ENCODE measurements at places on chromosomes 13 and 19.

GRCh38 chr13:28707629-28708427 lies 10.9 kb downstream of the SLC46A3 start:
- DNase-seq = no peak

- no peak for DNase-seq
Observed at GRCh38 chr19:52716522-52716921, 18.3 kb downstream of the ZNF611 start.

DNA sequence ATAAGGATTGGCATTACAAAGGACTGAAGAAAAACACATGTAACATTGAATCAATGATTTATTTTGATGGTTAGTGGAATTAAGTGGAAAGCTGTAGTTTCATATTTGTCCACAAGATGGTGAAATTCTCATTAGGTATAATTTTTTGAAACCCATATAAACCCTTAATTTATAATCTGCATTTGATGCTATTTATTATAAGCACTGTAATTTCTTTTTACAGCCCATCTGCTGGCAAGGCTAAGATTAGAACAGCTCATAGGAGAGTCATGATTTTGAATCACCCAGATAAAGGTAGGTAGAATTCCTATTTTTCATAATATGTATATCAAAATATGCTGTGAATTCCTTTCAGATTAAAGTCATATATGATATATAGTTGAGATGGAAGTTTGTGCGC lies 62.2 kb downstream of the DNAJC15 start:
- DNase-seq = peak; percentile 43

DNA sequence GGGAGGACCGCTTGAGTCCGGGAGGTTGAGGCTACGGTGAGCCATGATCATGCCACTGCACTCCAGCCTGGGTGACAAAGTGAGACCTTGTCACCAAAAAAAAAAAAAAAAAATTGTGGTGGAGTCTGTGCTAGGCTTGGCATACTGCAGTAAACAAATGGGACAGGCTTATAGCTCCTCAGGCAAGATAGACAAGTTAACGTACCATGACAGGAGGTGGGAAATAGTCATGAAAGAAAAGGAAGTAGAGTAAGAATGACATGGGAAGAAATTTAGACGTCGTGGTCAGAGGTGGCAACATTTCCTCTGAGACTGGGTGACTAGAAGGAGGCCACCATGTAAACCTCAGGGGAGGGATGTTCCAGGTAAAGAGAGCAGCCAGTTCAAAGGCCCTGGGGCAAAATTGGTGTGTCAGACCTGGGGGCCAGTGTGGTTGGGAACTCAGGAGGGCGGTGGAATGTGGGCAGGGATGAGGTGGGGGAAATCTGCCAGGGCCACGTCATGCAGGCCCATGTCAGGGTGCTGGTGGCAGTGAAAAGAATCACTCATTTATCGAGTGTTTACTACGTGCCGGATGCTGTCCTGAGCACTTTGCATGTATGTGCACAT lies 5.6 kb downstream of the SNRPA start:
- DNase-seq = no peak

- DNase-seq = no peak
Observed at GRCh38 chr13:32866921-32867320, 149.3 kb upstream of the KL start.

DNA sequence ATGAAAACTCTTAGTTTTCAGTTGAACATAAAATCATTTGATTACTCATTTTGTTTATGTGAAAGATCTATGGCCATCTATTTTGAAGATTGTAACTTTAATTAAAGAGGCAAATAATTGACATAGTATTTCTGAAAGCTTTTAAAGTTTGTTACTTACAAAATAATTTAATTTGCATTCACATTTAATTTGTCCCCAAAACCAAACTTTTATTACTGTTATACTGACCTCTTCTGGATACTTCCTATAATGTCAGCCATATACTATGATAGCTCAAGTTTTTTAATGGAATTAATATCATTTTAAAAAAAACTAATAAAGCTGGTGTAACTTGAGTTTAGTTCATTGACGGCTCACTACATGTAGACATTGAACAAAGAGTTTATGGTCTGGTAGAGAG lies 4.9 kb upstream of the SGCG start:
- no peak for DNase-seq

GRCh38 chr13:100951016-100951415 lies 276.4 kb upstream of the TMTC4 start:
- DNase-seq = no peak

GRCh38 chr19:48896191-48896720 lies 2.3 kb downstream of the TULP2 start:
- DNase-seq = peak; percentile 72

GRCh38 chr19:2476451-2477140 lies 669 bp downstream of the GADD45B start:
- DNase-seq = no peak

DNA sequence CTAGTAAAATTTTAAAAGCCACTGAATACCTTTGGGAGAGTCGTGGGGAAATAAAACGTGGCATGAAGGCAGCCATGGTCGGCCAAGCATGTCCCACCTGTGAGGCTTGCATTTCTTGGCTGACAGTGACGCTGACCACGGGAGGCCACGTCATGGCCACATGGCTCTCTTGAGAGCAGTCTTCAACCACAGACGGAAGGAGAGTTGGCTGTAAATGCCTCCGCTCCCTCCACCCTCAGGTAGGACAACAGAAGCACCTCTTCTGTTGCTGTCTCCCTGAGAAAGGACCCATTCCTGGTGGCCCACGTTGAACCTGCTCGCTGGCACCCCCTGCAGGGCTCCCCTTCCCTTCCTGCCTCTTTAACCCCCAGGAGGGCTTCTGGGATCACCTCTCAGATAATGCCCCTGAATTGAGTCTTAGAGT lies 10.6 kb upstream of the LRRC25 start:
- no peak for DNase-seq

GRCh38 chr19:30690935-30691818 lies 319.0 kb downstream of the ZNF536 start:
- DNase-seq = no peak

DNA sequence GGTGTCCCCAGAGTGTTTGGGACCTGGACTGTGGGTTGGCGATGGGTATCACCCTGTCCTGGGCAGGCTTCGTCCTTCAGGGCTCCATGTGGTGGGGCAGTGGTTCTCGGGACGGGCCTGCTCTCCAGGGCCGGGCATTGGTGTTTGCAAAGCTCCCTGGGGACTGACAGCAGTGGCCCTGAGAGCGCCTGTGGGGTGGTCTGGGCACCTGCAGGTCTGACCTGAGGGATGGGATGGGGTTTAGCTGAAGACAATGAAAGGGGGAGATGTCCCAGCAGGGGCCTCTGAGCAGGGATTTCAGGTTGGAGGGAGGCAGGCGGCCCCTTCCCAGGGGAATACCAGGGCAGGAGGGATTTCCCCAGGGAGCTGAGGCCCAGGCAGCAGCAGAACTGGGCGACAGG lies 68.3 kb upstream of the MCF2L start:
- no peak for DNase-seq

DNA sequence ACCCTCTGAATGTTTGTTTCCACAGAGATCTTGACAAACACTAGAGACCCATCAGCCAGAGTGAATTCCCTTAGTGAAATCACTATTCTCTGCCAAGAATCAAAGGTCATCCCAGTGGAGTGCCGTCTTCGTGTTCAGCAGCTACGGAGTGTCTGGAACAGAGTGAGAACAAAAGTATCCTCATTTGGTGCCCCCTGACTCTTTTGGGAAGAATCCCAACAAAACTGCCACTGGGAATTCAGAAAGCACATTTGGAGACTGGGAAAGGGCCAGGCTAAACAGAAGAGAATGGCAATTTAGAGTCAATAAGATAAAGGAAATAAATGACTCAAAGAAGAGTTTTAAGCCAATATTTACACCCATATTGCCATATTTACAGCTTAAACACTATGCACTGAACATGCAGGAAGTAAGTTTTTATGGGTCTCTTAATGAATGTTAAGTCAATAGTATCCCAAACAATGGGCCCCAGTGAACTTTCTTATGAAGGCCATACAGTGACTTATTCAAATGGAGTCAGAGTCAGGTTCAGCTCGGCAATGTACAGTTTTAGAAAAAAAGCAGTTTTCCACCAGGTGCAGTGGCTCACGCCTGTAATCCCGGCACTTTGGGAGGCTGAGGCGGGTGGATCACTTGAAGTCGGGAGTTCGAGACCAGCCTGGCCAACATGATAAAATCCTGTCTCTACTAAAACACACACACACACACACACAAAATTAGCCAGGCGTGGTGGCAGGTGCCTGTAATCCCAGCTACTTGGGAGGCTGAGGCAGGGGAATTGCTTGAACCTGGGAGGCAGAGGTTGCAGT lies 392.6 kb downstream of the KLF5 start:
- DNase-seq = no peak

GRCh38 chr19:53982611-53983010 lies 8.8 kb upstream of the CACNG6 start:
- no peak for DNase-seq

DNA sequence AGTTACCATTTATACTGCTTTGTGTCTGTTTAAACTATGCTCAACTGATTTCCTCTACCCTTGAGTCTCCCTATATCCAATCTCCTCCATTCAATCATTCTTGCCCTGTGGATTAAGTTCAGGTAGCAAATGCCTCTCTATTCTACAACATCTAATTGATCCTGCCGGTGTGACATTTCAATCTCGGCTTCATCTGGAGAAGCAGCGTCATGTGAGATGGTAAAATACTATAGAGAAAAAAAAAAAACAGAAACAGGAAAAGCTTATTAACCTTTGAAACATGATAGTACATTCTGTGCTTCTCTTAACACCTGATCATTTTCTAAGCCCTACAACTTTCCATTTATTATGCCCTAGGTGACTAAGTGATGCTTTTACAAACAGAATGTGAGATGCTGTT lies 89.4 kb downstream of the KCTD12 start:
- DNase-seq = no peak

- no peak for DNase-seq
Observed at GRCh38 chr13:83298617-83299016, 583.7 kb downstream of the SLITRK1 start.

DNA sequence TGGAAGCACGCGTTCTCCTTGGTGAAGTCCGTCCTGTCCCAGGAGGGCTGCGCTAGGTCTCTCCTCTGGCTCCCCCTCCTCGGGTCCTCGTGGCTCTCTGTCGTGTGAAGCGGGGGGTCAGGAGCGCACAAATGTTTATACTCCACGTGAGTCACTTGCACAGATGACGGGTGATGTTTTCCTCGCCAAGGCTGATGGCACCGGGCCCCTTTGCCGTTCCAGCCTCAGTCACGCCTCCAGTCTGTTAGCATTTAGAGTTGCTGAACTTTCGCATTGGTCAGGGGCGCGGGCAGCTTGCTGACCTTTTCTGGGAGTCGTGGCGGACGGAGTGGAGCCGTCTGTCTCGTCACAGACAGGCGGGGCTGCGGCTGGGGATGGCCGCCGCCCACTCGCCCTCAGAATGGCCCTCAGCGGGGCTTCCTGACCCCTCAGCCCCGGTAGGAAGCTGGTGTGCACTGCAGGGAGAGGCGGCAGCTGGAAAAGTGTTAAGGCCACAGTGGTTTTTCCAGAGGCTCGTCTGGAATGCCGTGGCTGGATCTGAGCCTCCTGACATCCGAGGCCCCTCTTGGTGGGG lies 13.7 kb downstream of the KLHL26 start:
- no peak for DNase-seq

- DNase-seq = no peak
Observed at GRCh38 chr19:39939556-39939955, 5.1 kb upstream of the FCGBP start.

- DNase-seq = no peak
Observed at GRCh38 chr19:45099467-45100191, 6.7 kb downstream of the PPP1R37 start.

- DNase-seq = no peak
Observed at GRCh38 chr19:56125806-56126590, 4.9 kb upstream of the ZNF787 start.

GRCh38 chr13:30376426-30377311 lies 45.6 kb upstream of the UBE2L5 start:
- no peak for DNase-seq

DNA sequence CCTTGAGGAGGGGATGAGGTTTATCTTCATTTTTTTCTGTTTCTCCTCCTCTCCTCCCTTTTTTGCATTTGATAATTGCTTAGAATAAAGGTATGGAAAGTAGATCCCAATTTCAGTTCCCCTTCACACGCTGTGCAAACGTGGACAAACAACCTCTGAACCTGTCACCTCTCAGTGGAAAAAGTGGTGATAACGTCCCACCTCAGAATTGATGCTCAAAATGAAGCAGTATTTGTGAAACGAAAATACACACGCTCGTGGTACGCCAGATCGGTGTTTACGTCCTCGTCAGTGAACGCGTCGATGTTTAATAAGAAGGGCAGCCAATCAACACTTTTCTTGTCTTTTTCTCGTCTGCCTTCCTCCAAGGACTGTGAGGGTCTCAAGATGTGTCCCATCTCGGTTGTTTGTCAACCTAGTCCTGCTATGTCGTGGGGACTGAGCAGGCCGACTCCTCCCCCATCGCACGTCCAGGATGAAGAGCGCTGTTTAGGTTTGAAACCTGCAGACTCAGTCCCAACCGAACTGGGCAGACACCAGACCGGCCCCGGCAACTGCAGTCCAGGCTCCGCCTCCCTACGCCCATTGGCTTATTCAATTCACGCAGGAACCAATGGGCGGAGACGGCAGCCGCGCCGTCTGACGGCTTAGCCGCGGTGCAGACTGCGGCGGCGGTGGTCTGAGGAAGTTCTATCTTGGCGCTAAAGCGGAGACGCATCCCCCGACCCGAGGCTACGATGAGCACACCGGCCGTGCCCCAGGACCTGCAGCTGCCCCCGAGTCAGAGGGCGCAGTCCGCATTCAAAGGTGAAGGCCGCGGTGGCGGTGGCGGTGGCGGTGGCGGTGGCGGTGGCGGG lies at the start of gene CKAP2:
Gene CKAP2 (plus strand): TSS at position 659 of the 857 bp plus-strand sequence. CDS start 79 bp downstream, at position 738.
- DNase-seq = peak; percentile 97

GRCh38 chr19:12721656-12722565 lies 1.8 kb downstream of the TNPO2 start:
- DNase-seq = peak; percentile 38

DNA sequence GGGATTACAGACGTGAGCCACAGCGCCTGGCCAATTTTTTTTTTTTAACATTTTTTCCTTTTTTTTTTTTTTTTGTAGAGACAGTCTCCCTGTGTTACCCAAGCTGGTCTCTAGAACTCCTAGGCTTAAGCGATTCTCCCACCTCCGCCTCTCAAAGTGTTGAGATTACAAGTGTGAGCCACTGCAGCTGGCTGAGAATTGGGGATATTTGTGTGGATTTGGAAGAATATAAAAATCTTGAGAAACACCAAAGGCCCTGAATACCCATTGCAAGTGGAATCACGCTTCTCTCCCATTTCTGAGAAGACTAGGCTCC lies 79.9 kb upstream of the ABCC4 start:
- DNase-seq = no peak

GRCh38 chr19:2629491-2630351 lies 72.8 kb downstream of the GNG7 start:
- DNase-seq = no peak

GRCh38 chr13:102555914-102556553 lies 40.8 kb upstream of the TPP2 start:
- DNase-seq = peak; percentile 77

Data from SK-N-DZ (cell line).